BE2C (cell line): ENCODE measurements at places on chromosomes 6 and 20.

GRCh38 chr20:53480913-53481312 is 112.7 kb downstream of the ZNF217 start:
- DNase-seq: no peak

DNA sequence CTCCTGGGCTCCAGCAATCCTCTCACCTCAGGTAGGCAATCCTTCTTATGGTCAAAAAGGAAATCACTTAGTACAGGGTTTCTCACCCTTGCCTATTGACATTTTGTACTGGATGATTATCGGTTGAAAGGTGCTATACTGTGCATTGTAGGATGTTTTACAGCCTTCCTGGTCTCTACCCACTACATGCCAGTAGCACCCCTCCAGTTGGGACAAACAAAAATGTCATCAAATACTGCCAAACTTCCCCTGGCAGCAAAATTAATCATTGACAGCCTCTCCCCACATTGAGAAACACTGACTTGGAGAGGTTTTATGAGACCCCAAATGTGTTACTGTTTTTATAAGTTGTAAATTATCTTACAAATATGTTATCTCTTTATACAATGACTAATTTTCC is 368.1 kb downstream of the PKHD1 start:
- DNase-seq: no peak

DNA sequence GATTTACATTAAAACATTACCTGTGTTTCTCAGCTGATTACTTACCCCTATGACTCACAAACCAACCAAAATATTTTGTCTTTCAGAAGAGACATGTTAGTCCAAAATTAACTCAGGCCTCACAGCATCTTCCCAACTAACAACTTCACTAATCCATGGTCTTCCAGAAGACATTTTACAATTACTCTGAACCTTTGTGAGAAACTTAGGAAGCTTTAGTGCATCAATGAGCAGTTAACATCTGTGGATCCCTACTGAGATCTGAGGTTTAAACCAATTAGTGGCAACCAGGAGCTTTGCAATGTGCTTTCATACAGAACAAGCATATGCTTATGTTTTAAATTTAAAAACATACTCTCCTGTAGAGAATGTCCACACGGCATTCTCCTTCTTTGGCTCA is 269.7 kb downstream of the UBE3D start:
- no peak for DNase-seq

GRCh38 chr6:169810066-169810989 is 58.9 kb downstream of the ERMARD start:
- DNase-seq: no peak

DNA sequence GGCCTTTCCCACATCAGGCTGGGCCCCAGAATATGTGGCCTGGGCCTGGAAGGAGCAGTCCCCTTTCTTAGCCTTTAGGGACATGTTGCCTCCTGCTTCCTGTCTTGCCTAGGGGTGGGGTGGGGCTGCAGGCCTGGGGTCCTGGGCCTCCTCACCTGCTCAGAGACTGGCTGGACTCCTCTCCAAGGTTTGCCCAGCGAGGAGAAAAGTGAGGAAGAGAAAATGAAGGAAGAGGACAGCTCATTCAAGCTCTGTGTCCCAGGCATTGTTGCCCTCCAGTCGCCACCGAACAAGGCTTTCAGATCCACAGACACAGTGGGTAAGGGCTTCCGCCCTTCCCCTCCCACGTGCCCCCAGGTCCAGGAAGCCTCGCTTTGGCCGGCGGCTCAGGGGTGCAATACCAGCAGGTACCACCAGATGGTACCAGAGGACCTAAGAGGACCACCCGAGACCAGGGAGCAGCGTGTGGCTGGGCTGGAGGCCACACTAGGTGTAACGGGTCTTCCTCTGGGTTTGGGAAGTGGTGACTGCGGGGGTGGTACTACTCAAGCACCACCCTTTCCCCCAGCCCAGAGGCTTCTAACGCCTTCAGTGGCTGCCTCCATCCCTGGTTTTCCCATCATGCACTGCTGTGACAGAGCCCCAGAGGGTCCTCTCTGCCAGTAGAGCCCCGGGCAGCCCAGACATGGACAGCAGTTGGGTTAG is 5.5 kb upstream of the BAK1 start:
- DNase-seq: peak; percentile 84

DNA sequence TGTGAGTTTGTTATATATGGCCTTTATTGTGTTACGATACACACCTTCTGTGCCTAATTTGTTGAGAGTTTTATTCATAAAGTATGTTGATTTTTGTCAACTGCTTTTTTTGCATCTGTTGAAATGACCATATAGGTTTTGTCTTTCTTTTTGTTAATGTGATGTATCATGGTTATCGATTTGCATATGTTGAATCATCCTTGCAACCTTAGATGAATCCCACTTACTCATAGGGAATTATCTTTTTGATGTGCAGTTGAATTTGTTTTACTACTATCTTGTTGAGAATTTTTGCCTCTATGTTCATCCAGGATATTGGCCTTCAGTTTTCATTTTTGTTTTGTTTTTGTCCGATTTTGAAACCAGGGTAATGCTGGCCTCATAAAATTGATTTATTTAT is 45.7 kb upstream of the TPD52L1 start:
- no peak for DNase-seq

DNA sequence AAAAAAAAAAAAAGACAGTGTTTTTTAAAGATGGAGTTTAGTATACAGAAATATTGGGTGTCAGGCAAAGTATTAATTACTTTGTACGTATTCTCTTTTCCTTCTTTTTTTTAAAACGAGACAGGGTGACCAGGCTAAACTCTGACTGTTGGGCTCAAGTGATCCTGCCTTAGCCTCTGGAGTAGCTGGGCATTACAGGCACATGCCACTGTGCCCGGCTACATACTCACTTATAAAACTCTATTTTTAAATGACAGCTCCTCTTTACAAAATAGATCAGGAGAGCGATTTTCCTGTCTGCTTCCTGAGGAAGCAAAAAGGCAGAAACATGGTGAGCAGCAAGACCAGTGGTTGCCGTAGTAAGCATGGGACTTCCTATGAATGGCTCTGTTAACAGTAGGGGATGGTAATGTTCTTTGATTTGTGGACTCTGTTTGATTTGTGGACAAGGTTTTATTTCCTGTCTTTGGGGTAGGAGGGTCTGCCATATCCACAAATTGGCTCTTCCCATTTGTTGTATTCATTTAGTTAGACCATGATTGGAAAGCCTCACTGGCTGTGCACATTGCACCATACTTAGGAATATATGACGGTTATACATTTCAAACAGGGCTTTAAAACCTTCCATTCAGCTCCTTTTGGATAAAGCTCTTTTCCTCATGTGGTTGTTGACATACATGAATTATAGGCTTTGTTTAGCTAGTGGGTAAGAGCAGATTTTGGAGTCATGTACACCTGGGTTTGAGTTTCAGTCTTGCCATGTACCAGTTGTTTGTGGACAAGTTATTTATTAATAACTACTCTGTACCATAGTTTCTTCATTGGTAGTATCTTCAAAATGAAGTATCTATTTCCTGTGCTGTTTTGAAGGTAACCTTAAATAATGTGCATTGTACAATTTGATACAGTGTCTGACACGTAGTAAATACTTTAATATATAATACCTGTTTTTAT is 45.1 kb downstream of the PTPRA start:
- DNase-seq: no peak

- DNase-seq: no peak
Observed at GRCh38 chr20:38187517-38187916, 22.4 kb upstream of the TGM2 start.

GRCh38 chr20:64253443-64253842 is 2.1 kb upstream of the PCMTD2 start:
- DNase-seq: no peak

- DNase-seq: no peak
Observed at GRCh38 chr6:87543696-87544473, 45.9 kb downstream of the RARS2 start.

DNA sequence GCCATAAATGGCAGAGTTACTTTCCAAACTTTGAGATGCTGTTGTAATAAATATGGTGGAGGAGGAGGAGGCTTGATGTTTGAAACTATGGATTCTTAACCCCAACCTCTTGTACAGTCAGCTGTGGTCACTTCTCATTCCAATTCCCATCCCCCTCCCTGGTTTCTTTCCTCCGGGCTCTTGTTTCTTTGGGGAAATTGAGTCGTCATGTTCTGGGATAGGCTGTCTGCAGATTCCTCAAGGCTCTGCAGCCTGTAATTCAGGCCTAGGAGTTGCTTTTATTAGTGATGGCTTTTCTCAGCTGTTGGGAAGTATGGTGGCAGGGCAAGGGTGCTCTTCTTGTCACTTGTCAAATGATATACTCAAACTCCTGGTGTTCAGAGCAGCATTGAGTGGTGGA is 2.6 kb downstream of the PTK7 start:
- no peak for DNase-seq

DNA sequence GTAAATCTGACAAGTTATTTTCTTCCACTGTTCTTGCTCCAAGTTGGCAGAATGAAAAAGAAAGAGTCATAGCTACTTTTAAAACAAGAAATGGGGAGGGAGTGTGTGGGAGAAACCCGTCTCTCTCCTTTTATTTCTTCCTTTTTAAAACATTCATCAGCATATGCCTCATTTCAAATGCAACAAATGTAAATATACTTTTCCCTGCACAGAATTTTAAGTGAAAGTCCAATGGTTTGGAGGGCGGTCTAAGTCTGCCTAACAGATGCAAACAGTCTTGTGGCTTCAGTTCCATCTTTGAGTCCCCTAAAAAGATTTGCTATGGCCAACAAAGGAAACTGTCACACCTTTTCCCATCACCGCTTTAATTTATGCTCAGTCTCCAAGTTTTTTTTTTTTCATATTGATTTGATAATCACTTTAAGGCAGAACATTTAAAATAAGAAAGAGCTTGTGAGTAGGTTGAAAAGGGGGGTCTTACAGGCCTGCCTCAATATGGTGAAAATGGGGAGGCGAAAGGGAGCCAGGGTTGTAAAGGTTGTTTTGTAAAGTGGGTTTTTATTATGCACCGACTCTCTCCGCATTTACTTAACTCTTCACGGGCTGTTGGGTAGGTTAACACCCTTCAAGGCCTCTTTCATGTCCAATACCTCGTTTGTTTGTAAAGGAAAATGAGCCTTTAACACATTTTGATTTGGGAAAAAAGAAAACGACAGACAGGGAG is 4.6 kb downstream of the TFAP2D start:
- no peak for DNase-seq

- no peak for DNase-seq
Observed at GRCh38 chr6:16244869-16245451, 6.6 kb downstream of the GMPR start.

DNA sequence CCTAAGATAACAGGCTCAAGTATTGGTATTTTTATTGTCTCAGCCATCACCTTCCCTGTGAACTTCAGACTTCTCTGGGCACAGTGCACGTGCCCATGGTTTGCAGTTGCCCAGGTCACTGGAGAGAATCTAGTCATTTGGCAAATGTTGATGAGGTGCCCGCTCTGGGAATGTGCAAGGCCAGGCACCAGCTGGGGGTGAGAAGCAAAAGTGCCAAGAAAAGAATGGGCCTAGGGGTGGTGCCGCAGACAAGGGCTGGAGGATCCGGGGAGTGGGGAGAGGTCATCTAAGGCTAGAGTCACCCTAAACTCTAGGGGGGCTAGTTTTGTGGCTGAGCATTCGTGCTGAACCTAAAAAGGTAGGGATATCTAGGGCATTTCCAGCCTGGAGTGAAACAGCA is 57.0 kb upstream of the VSTM2L start:
- no peak for DNase-seq

- DNase-seq: no peak
Observed at GRCh38 chr6:143691155-143691554, 13.4 kb downstream of the PHACTR2 start.

DNA sequence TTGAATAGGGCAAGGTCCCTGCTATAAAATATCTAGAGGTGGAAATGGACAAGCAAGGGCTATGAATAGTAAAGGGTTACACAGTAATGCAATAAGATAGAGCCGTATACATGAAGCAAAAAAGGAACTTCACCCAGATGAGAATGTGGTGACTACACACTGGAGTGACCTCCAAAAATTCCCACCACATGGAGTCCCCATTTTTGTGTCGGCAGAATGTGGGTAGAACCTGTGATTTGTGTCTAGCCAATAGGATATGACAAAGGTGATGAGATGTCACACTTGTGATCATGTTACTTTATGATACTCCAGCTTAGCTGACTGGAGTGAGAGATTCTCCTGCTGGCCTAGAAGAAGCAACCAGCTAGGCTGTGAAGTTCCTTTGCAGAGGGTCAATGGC is 96.8 kb downstream of the SYNE1 start:
- no peak for DNase-seq
